NCI-H82 (cell line): ENCODE measurements at places on chromosomes 1 and 21.

GRCh38 chr1:109391626-109392025, 6.1 kb downstream of the SORT1 start:
- no peak for DNase-seq

DNA sequence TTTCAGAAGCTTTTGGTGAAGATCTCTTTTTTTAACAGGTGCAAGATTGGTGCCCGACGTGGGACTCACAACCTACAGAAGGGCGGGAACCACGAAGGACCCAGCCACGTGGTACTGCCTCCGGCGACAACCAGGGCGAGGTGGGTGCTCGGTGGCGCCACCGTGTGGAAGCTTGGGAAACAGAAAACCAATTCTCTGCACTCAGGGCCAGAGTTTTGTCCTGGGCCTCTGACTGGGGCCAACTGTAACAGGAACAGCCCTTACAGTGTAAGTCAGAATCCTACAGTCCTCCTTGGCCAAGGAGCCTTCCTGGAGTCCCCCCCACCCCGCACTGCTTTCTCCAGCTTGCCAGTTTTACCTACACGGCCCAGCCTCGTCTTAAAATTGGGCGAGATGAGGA, 11.6 kb upstream of the S100A7A start:
- DNase-seq = peak; percentile 58

GRCh38 chr1:152517237-152517811, 3.0 kb downstream of the CRCT1 start:
- no peak for DNase-seq

- DNase-seq = peak; percentile 80
Observed at GRCh38 chr1:26190373-26190987, at the start of gene CATSPER4. Gene CATSPER4 (plus strand): TSS chr1:26190602. CDS start chr1:26190628, 26 bp downstream.

GRCh38 chr1:221457685-221458446, 284.0 kb downstream of the DUSP10 start:
- DNase-seq = peak; percentile 67

DNA sequence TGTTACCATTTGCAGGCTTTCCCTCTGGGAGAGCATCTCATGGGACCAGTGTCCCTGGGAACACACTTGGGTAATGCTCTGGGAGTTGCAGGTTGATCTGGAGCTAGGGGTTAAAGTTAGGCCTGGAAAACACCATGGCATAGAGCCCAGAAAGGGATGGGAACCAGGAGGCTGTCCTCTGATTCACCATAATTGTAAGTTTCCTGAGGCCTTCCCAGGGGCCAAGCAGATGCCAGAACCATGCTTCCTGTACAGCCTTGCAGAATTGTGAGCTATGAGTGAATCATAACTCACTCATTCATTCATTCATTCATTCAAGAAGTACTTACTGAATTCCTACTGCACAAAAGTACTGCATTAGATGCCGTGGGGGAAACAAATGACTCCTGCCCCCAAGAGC, 50.0 kb downstream of the LACTBL1 start:
- DNase-seq = no peak

GRCh38 chr1:200154069-200154767, 126.7 kb downstream of the NR5A2 start:
- no peak for DNase-seq

DNA sequence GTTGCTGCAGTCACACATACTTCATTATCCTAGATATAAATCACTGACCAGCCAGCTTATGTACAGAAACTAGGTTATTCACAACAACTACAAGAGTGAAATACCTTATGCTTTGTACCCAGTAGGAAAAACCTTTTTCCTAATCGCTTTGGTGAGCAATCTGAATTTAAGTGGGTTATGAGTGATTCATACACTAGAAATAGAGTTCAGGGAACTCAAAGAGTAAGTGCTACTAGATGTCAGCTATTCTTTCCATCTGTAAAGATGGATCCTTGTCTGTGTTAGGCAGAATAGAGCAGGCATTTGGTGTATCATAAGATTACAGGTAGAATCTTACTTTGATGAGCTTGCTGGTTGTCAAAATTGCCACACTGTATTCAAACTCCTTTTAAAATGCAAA, 101.9 kb downstream of the ZNF644 start:
- DNase-seq = no peak

DNA sequence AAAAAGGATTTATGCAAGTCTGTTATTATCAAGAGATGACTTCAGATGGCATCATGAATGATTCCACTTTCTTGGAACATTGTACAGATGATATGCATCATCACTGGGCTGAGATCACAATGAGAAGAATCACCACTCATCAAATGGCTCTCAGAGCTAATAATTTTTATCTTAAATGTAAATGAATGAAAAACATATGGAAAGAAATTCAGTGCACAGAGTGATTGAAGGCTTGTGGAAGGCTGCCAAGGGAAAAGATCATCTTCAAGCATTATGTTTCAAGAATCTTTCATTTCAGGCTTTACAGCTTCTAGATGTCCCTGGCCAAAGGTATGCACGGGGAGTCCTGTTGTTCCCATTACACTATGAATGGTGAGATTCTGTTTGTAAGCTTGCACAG, 955.7 kb downstream of the TTLL7 start:
- DNase-seq = no peak

DNA sequence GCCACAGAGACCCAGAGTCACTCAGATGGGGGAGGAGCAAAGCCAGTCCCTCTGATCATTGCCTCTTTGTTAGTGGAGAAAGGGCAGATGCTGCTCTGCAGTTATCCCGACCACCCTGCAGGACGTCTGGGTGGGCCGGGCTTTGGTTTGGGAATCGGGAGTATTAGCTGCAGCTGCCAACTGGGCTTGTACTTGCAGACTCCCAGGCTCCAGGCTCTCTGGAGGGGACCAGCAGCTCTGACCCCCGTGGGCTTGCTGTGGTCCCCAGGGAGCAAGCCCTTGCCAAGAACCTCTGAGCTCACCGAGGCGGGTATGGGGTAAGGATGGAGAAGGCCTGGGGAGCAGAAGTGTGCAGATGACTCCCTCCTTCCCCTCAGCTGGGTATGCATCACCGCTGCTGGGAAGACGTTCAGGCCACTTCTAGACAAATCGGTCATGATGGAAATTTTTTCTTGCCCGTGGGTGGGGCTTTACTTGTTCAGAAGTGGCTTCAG, 21.6 kb downstream of the MAPKAPK2 start:
- peak; percentile 78 for DNase-seq

DNA sequence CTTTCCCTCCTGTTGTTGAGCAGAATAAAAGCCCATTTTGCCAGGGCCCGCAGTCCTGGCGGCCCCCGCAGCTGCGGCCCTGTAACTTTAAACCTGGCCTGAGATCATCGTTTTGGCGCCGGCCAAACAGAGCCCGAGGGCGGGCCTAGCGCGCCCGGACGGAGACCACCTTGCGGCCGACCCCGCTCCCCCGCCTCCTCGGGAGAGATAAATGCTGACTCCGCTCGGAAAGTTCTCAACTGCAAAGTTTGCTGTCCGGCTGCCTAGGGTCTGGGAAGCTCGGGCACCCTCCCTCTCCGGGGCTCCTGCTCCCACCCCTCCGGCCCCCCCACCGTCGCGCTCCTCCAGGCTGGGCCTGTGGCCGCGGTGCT, at the start of gene PDPN:
PDPN (plus strand) TSS at position 238 of the 371 bp plus-strand sequence. CDS start 202 bp downstream, outside the sequence.
- DNase-seq = no peak

- DNase-seq = no peak
Observed at GRCh38 chr1:33057095-33057494, 20.4 kb upstream of the AK2 start.

DNA sequence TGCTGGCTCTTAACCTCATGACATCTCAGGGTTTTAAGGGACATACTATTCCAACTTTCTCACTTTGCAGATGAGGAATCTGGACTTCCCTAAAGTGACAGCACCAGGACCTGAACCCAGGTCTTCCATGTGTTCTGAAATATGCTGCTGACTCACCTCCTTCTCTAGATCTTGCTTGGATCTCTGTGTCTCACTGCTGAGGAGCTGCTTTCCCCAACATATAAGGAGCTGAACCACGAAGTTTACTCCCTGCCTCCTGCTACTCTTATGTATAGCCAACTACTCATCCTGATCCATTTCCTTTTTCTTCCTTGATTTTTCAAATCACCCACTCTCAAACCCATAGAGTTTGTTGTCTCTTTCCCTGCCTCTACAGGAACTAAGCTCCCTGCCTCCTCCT, 38.2 kb downstream of the ALG14 start:
- no peak for DNase-seq

DNA sequence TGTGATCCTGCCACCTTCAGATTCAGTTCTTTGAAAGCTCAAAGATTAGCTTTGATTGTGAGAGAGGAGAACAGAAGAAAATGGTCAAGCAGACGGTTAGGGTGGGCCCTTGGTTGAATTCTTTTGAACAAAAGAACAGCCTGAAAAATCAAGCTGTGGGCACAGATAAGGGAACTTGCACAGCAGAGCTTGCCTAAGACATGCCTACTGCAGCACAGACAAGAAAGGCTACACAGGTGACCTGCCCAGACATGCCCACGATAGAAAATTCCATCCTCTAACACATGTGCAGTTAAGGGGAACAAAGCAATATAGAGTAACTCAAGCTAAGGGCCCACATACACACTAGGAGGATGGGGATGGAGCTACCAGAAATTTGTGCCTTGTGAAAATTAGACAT, 512.5 kb upstream of the LRRC7 start:
- no peak for DNase-seq

- DNase-seq = peak; percentile 49
Observed at GRCh38 chr1:101237229-101237837, 514 bp downstream of the S1PR1 start.

- DNase-seq = peak; percentile 90
Observed at GRCh38 chr1:32886004-32886827, at the start of gene HPCA. Gene HPCA (plus strand): TSS chr1:32886491. CDS start chr1:32888899, 2,408 bp downstream.

- DNase-seq = no peak
Observed at GRCh38 chr1:52707927-52708655, 9.9 kb upstream of the COA7 start.

GRCh38 chr1:98919211-98919610, 85.5 kb downstream of the PLPPR5 start:
- no peak for DNase-seq

DNA sequence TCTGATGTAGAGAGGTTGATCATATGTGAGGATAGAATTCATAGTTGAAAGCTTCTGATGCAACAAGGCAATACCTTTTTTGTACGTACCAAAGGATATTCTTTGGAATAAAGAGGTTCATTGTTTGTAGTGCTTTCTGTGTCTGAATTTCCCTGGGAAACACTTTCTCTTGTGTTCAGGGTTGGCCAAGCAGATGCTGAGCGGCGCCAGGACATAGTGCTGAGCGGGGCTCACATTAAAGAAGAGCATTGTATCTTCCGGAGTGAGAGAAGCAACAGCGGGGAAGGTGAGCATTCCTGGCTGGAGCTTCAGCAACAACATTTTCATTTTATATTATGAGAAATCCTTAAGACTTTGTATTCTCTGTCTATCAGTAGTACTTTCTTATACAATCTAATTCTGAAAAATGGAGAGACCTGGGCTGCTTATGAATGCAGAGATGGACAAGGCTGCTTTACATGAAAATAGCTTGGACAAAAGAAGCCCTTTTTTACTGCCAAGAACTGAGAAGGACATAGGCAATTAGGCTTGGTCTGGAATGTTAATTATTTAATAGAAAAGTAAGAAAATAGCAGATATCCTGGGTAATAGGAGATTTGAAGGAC, 85.2 kb downstream of the KIF1B start:
- no peak for DNase-seq

DNA sequence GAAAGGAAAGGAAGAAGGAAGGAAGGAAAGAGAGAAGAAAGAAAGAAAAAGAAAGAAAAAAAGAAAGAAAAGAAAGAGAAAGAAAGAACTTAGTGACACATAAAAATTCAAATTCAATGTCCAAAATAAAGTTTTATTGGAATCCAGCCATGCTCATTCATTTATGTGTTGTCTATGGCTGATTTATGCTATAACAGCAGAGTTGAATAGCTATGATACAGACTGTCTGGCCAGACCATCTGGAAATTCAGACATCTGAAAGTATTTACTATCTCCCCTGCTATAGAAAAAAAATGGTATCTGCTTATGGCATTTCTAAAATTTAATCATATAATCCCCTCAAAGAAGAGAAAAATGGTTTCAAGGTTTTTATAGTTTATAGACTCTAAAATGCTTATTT, 79.4 kb upstream of the RRP15 start:
- DNase-seq = no peak

- DNase-seq = no peak
Observed at GRCh38 chr1:208524376-208524775, 280.2 kb upstream of the PLXNA2 start.

- DNase-seq = no peak
Observed at GRCh38 chr1:17545356-17545755, 5.9 kb downstream of the ARHGEF10L start.

GRCh38 chr1:233189526-233189925, 106.0 kb downstream of the PCNX2 start:
- no peak for DNase-seq

DNA sequence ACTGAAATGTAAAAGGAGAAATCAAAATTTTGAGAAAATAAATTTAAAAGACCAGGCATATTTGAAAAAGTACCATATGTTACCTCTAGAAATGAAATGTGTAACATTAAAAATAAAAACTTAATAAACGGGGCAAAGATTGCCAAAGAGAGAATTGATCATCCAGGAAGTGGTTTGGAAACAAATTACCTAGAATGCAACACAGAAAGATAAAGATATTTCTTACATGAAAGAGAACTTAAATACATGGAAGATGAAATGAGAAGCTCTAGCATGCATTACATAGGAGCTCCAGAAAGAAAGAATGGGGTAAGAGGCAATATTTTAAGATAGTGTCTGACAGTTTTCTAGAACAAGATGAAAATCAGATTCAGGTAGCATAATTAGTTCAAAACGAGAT, 235.9 kb upstream of the IRF2BP2 start:
- DNase-seq = no peak

DNA sequence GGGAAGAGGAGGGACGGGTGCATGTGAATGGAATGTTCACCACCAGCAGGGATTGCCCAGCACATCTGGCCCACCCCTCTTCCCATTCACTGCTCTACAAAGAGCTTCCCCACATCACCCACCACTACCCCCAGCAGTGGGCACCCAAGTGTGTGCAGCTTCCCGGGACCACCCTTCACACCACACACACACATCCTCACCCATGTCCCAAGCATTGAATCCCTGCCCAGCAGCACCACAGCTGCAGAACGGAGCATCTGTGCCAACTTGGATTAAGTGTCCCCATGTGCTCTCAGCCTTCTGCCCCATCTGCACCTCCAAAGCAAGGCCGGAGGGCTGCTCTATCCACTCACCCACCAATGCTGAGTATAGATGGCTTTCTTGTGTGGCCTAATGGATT, 141.4 kb downstream of the PSMG1 start:
- DNase-seq = no peak

GRCh38 chr1:31051611-31052010, 13.9 kb downstream of the PUM1 start:
- DNase-seq = no peak

- peak; percentile 41 for DNase-seq
Observed at GRCh38 chr1:47444562-47445465, 7.0 kb downstream of the FOXD2 start.

GRCh38 chr1:159081626-159082025, 5.1 kb upstream of the AIM2 start:
- no peak for DNase-seq
